CD4-positive, alpha-beta T cell treated with Interleukin-1 beta for 1 hour (primary cell): ENCODE measurements at places on chromosomes 3 and 15.
A peak's percentile ranks its signal among the peaks of the same experiment; 100 is the strongest.

GRCh38 chr3:127099982-127100381 lies 92.9 kb upstream of the PRR23E start:
- no peak for DNase-seq

DNA sequence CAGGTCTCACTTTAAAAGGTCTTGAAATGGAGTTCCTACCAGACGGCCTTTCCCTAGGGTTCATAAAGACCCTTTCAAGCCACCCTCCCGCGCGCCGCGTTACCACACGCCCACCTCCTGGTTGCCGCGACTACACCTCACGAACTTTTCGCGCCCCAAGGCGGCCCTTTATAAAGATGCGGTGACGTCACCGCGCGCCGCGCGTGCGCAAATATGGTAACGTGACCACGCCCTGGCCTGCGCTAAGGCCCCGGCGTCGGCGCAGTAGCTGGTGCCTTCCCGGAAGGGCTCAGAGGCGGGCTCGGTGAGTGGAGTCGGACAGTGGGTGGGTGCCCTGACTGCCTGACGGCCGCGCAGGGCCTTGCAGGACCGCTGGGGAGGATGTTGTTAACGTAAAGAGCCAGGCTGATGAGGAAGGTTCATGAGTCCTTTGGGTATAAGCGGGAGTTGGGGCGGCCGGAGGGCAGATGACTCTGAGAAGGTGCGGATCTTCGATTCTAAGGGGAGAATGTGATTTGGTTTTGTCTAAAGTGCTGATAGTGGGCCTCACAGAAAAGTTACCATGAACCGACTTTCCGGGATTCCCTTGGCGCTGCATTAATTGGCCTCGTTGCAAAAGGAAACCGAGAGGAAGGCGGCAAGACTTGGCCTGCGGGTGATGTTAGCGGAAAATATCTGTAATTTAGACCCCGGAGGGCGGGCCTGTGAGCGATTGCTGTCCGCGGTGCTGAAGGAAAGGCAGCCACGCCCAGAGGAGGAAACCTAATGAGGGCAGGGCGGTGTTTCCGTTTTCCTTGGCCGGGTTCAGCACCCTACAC lies 54.4 kb downstream of the FEZF2 start:
- DNase-seq, result peak; percentile 69

DNA sequence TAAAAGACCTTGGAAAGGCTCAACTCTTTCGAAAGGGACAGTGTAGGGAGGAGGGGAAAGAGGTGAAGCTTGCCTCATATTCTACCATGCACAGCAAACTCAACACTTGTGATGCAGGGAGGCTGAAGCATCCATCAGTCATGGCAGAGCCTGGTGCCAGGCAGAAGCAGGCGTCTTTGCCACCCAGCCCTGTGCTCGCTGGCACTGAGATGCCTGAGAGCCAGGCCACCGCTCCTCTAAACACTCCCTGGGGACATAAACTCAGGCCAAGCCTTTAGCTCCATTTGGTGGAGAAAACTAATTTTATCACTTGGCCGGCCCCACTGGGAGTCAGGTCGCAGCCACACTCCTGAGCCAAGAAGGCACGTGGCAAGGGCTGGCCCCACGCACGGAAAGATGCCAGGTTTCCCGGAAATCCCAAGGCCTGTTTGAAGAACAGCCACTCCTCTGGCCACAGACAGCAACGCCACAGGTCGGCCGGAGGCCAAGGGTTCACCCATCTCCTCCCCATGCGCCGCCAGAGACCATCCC lies 30.7 kb downstream of the XXYLT1 start:
- no peak for DNase-seq

GRCh38 chr15:49987198-49987785 lies 131.7 kb downstream of the ATP8B4 start:
- no peak for DNase-seq

GRCh38 chr15:85296615-85297402 lies 83.6 kb upstream of the AKAP13 start:
- DNase-seq, result peak; percentile 72
